Effector memory CD8-positive, alpha-beta T cell (primary cell): ENCODE measurements at places on chromosomes 5 and 9.
A peak's percentile ranks its signal among the peaks of the same experiment; 100 is the strongest.

DNA sequence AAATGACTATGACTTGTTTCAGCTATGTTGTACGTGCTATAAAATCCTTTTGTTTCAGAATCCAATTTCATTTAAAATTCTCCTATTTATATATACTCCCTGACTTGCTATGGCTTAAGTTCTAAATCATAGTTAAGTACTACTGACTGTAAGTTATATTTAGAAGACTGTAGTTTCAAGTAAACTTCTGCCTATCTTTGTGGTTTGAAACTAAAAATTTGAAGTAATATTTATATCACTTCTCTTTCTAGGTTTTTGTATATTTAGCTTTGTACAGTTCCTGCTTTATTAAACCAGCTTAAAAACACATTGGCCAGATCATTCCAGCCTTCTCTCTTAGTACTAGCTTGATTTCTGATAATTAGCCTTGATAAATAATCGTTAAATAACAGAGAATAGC lies 196.3 kb downstream of the MLLT3 start:
- no peak for DNase-seq

- DNase-seq = peak; percentile 40
These were observed at the start of gene HAVCR2 for GRCh38 chr5:157108976-157109375. Gene HAVCR2, minus strand, starts transcription at chr5:157109044. Its CDS starts 61 bp downstream, at chr5:157108983.

DNA sequence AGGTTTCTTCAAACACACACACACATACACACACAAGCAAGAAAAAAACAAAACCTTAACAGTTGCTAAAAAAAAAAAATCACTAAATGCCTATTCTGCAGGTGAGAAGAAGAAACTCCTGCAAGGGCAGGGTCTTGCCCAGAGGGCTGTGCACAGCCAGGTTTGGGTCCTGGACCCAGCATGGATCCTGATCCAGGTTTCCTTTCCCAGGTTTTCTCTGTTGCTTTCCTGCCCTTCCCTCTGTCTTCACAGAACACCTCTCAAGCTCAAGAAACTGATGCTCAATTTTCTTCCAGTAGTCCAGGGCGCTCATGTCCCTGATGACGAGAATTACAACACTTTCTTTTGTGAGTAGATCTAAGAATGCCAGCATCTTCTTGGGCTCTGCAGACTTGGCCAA lies 136.6 kb downstream of the PAX5 start:
- DNase-seq = no peak

GRCh38 chr5:132483661-132484390 lies 6.7 kb downstream of the IRF1 start:
- no peak for DNase-seq
